ENCODE measurements at places on chromosomes 16 and 17.

- DNase-seq, result peak; percentile 61
These were observed 233.4 kb upstream of the HSBP1 start for GRCh38 chr16:83574388-83574787.

DNA sequence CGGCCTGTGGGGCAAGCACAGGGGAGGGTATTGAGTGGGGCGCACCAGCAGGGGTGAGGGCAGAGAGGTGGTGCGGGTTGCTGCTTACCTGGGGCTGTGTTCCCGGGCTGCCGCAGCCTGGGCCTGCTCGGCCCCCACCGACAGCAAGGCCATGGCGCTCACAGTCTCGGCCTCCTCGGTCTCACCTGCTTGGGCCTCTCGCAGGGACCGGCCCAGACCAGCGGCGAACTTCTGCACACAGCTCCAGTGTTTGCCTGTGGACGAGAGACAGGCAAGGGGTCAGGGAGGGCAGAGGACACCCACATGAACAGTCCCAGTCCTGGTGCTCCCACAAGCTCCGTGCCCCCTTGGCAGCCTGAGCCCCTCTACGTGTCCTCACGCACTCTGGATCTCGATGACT, 7.9 kb downstream of the G6PC3 start:
- DNase-seq, result no peak

GRCh38 chr16:70529051-70529777, 5.6 kb downstream of the SF3B3 start:
- peak; percentile 44 for DNase-seq

GRCh38 chr16:31429314-31429713, 1.2 kb upstream of the COX6A2 start:
- no peak for DNase-seq

- no peak for DNase-seq
These were observed 26.5 kb upstream of the ADGRG1 start for GRCh38 chr16:57601801-57602478.

DNA sequence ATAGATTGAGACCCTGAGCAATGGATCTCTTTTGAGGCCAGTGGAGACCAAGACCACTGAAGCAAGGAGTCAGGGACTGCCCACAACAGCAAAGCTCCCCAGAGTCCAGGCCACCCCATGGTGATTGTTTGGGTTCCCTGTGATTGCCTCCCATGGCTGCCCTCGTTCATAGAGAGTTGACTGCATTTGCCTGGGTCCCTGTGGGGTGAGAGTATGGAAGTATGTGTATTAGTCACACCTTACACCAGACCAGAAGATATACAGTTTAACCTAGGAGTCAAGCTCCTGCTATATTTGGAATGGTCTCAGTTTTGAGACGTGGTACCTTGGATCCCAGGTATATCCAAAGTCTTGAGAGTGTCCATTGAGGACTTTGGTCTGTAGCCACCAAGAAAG, 20.2 kb downstream of the HLF start:
- no peak for DNase-seq

DNA sequence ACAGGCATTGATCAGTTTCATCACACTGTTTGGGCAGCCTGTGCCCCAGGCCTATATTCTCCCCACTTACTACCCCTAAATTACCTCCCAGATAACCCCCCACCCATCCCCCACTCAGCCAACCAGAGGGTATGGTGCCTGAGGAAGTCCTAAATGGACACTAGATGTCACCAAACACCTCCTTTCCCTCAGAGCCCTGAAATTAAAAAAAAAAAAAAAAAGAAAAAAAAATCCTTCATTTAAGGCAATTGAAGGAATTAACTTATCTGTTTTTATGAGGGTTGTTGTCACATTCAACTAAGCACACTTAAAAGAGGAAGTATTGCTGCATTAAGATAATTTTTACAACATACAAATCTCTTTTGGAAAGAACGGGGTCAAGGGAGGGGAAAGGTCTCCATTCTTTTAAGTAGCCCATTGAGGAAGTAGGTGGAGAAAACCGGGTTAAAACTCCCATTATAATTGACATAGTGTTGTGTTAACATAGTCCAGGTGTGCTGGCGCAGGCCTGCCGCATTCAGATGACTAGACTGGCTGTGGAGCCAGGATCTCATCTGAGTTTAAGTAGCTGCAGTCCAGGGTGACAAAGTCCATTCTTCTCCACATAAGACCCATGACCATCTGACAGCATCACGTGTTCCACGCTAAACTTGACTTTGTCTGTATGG, 46.3 kb downstream of the SNX11 start:
- DNase-seq, result no peak

DNA sequence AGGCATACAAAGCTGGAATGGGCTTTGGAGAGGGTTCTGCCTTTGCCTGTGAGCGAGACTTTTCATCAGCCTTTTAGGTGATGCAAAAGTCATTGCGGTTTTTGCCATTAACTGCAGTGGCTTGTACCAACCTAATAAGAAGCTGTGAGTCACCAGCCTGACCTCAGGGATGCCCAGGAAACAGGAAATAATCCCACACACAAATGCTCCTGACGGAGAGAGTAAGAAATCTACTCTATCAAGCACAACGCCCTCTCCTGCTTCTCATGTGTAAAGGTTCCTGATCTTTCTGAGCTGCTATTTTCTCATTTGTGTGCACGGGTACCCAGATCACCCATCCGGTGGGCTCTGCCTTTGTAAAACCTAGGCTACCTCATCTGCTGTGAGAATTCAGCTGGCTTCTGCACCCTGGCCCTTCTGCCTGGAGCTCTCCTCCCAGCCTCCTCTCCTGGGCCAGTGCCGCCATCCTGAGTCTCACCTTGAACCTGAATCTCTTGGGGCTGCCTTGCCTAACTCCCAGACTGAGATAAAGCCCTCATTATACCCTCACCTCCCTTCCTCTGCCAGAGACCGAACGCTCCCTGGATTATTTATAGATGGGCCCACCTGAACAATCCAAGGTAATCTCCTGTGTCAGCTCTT, 299.7 kb downstream of the C16orf95 start:
- DNase-seq, result peak; percentile 32

DNA sequence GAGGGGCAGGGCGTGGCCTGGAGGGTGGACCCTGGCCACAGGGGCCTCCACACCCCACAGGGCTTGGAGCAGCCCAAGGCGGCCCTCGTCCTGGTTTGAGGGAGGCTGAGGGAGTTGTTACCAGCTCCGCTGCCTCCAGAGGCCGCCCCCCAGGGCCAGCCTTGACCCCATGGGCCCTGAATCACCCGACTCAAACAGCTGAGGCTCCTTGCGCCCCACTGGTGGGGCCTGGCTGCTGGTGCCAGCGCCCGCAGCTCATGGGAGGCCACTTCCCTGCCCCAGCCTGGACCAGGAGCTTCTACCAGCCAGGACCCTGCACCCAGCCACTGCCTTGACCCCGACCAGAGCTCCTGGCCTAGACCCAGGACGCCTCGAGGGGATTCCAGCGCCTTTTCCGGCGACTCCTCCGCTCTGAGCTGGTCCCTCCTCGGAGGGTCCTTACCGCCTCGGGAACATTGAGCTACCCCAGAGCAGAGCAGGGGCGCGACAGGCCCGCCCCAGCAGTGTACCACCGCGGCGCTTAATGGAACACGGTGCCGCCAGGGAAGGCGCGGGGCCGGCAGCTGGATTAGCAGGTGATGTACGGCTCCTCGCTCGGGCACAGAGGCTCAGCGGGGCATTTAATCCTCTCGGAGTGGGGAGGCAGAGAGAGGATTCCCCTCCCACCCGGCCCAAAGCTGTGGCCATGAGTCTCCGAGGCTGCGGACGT, 37.2 kb downstream of the GSE1 start:
- DNase-seq, result no peak

DNA sequence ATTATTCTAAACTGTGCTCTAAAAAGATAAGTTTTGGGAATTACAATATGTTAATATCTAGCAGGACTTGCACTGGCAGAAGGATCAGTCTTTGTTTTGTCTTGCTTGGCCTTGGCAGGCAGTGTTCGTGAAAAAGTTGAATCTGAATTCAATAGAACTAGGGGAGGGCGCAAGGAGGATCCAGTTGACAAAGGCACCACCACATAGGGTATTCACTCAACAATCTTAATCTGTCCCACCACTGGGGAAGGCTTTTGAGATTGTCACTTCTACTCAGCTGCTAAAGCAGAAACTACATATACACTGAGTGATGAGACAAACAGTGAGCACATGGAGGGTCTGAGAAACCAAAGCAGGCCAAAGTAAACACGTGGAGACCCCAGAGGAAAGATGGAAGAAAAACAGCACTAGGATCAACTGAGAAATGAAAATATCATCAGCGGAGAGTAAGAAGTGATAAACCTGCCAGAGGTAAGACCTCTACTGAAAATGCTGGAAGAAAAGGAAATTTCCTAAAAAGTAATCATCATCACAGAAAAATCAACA, 2.4 kb downstream of the AMFR start:
- DNase-seq, result no peak

DNA sequence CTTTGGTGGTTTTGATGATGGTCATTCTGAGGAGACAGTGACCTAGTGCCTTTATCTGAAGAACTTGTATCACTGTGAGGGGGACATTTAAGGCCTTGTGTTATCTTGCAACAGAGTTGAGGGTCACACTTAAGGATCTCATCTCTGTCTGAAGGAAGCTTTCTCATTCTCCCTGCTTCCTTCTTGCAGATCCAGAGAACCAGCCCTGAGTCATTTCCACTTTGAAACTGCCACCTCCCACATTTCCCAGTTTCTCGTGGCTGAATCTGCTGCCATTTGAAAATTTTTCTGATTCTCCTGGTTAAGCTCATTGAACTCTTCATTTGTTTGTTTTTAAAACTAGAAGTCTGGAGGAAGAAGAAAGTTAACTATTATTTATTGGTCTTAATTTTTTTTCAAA, 190.2 kb upstream of the CDH11 start:
- no peak for DNase-seq

DNA sequence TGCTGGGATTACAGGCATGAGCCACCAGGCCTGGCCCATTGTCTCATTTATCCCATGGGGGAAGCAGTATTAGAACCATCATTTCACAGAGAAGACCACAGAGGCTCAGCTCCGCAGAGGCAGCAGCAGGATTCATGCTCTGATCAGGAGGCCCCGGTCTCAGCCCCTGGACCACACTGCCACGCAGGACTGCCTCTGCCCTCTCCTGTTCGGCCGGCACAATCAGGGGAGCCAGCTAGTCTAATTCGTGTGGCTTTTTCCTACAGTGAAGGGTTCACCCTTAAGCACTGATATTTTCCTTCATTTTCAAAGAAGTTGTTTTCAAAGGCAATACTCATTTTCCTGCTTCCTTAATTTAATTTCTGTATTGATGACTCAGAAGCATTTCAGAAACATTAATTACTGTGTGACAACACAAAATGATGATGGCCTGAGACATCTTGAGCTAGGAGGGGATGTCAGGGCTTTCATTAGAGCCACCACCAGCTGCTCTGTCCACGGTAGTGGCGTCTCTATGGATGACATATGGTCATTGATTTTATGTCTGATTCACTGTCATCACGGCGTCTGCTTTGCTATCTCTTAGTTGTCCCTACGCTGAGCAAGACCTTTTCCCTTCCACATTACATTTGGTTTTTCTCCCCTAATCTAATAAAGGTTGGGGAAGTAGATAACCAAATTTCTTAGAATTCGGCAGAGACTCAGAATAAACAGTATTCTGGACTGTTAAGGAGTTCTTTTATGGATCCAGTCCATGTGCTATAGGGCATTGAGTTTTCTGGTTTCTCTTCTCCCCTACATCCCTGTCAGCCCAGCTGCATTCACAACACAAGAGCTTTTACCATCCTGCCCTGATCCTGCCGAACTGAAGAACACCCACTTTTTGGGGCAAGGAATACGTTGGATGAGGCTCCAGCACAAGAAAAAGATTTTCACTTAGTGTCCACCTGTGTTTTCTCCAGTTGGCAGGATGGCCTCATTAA, 314.0 kb downstream of the SLC39A11 start:
- DNase-seq, result no peak

DNA sequence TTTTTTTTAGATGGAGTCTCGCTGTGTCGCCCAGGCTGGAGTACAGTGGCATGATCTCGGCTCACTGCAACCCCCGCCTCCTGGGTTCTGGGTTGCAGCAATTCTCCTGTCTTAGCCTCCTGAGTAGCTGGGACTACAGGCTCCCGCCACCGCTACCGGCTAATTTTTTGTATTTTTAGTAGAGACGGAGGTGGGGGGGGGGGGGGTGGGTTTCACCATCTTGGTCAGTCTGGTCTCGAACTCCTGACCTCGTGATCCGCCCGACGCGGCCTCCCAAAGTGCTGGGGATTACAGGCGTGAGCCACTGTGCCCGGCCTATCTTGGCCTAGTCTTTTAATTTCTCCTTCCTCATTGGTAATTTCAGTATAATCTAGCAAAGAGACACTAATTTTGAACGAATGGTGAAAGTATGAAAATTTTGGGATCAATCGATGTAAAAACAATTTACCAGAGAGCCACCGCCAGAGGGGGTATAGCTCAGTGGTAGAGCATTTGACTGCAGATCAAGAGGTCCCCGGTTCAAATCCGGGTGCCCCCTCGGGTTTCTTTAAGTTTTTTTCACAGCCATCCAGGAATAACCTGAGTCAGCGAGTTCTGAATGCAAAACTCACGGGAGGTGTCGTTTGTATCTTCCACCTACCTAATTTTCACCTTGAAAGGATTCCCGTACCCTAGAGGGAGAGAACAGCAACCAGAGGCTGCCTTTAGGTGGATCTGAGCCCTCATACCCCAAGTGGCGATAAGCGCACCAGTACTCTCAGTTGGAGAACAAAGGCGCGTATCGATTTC, 2.5 kb upstream of the LASP1 start:
- peak; percentile 37 for DNase-seq

- DNase-seq, result peak; percentile 26
These were observed 143.9 kb downstream of the ANKFN1 start for GRCh38 chr17:56297184-56297583.

DNA sequence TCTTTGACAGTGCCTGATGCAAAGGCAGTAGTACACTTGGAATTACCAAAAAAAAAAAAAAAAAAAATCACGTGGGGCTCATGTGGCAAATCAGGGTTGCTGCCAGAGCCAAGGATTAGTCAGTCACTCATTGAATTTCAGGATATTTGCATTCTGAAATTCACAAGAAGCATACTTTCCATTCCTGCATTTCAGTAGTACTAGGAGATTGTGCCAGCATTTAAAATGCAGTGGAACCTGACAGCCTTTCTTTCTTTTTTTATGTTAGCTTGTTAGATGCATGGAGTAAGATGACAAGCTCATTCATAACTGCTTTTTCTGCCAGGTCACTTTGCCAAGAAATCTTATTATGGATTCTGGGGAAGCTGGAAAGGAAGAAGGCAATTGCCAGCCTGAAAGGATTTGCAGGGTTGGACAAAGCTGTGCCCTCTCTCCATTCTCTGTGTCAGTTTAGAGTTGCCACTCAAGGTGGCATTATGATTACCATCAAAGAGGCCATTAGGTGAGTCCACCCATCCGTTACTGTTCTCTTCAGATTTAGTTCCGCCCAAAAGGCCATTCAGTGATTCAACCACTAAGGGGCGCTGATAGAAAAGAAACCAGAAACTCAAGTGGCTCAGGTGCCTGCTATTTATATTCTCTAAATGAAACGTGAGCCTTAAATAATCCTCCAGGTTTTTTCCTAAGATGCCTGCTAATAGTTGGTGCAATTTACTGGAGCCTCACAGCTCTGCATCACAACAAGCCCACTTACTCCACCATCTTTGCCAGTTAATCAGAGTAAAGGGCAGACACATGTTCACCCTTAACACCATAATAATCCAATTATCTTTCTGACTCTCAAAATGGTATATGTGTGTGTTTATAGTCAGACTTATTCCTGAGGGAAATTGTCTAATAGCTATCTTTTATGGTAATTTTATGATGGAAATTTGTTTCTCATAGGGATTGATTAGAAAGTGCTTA, 59.0 kb downstream of the TANGO6 start:
- peak; percentile 44 for DNase-seq

- no peak for DNase-seq
These were observed 70.3 kb upstream of the NOL11 start for GRCh38 chr17:67647482-67647881.

GRCh38 chr17:1592751-1593629, 30.4 kb upstream of the PITPNA start:
- DNase-seq, result no peak

- DNase-seq, result peak; percentile 97
These were observed 1.3 kb upstream of the RAB11FIP3 start for GRCh38 chr16:424033-424622.
